NCI-H1105 (cell line): ENCODE measurements at places on chromosomes 2 and 18.

DNA sequence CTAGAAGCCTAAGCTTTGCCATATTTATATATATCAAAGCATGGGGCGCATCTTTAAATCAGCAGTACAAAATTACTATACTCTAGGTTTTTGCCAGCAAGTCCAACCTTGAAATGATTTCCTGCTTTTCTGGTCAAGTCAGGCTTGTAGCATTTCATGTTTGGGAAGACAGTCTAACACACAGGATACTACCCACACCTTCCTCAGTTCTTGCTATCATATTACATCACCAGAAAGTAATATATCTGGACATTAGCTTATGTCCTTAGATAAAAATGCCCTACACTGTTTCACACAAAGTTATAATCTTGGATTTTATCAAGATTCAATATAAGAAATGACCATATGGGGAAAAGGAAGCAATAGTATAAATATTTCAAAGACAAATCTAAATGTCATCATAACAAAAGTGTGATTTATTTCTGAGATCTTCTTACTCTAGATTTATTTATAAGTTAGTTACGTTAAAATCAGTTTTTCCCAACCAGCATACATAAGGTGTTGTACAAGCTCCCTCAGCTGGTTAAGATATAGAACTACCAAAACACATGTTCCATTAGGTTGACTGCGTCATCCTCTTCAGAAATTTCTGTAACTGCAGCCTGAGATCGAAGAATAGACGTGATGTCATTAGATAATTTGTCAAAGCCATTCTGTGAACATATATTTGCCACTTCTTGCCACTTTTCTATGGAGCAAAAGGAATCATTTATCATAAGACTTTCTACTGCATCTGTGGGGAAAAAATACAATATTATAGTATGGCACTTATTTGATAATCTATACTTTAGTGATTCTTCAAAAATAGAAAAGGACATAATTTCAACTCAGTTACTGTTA, 56.6 kb downstream of the CLHC1 start:
- no peak for DNase-seq

DNA sequence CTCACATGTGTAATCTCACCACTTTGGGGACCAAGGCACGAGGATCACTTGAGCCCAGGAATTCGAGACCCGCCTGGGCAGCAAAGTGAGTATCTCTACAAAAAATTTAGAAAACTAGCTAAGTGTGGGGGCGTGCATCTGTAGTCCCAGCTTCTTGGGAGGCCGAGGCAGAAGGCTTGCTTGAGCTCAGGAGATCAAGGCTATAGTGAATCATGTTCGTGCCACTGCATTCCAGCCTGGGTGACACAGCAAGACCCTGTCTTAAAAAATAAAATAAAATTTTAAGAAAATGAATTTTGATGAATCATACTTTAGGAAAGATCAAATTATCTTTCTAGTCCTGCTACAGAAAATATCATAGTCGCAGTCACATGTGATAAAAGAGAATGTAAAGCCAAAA, 46.9 kb downstream of the CABYR start:
- DNase-seq: no peak

DNA sequence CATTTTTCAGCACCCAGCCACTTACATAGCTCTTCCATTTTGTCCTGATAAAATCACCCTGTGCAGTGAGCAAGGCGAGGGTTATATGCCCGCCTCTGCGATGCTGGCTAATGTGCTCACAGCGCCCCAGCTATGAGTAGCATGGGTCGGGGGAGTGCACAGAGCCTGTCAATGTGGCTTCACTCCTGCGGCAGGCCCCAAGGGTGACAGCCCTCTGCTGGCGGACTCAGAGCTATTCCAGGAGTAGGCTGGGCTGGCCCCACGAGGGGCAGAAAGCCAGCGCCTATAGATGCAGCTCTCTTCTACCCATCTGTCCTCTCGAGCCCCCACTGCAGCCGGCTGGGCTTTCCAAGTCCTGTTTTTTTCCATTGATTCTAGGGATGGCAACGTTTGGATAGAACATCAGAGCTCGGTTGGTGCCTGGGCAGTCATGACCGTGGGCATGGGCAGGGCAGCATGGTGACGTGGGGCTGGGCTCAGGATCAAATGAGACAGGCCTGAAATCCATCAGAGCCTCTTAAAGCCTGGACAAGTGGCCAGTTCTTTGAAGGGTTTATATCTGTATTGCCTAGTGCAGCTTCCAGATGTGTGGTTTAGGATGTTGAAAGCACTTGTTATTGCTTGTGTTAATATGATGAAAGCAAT, 134.7 kb downstream of the MCFD2 start:
- DNase-seq: no peak

GRCh38 chr2:181300600-181301291, 156.4 kb upstream of the ITGA4 start:
- no peak for DNase-seq

DNA sequence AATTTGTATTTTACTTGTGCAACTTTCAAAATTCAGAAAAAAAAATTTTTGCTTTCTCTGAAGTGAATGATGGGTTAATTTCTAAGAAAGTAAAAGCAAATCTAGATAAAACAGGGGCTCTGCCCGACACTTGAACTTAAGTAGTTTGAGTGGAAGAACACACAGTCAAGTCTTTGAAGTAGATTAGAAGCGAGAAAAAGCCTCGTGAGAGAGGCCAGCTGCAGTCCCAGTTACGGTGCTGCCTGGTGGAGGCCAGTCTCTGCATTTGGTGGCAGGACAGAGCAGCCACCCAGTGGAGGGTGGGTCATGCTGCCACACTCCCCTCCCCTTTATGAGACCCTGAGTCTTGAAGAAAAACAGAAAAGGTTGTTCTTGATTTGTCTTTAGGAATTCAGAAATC, 81.8 kb downstream of the INPP5D start:
- DNase-seq: no peak
